Substantia nigra (tissue), 51 donors: ENCODE measurements at places on chromosomes 12 and 14.

DNA sequence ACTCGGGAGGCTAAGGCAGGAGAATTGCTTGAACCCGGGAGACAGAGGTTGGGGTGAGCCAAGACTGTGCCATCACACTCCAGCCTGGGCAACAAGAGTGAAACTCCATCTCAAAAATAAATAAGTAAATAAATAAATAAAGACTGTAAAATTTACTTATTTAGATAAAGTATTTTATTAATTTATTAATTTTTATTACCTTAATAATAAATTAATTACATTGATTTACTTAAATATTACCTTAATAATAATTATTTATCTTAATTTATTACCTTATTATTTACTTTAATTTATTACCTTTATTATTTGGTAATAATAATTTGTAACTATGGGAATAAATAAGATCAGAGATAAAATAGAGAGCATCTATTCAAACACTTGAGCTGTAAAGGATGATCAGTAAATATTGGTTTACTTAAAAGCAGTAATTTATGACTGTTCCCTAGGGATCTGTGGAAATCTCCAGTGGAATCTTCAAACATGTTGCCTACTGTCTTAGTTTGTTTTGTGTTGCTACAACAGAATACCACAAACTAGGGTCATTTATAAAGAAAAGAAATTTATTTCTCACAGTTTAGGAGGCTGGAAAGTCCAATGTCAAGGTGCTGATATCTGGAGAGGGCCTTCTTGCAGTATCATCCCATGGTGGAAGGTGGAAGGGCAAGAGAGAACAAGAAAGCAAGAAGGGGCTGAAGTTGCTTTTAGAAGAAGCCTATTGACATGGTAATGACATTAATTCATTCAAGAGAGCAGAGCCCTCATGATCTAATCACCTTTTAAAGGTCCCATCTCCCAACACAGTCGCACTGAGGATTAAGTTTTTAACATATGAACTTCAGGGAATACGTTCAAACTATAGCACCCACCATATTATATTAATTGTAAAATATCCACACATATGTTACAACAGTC, 37.1 kb downstream of the SOCS2 start:
- no peak for DNase-seq

DNA sequence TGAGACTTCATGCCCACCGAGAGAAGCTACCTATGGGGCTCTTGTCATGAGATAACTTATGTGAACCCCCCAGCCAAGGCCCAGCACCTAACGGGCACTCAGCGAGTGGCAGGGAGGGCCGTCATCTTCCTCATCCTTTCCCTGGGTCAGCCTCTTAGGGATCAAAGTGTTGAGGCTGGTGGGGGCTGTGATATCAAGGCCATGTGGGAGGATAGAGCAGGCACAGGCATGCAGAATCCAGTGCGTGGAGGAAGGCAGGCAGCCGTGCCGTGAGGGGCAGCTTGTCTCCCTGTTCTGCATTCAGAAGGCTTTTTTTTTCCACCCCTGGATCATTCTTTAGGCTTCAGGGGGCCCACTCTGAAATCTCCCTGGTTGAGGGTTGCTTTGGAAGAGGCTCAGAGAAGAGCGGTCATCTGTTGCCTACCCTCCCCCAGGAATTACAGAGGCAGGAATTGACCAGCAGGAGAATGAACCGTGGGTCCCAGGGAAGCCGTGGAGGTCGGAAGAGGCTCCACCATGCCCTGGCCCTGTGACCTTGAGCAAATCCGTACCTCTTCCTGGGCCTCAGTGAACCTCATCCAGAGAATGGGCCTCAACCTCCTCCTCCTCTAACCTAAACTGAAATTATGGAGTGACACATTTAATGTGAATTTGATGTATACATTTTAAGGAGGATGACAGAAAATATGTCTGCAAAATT, 62.8 kb downstream of the BEGAIN start:
- no peak for DNase-seq

- DNase-seq = peak; percentile 49
These were observed 28.2 kb upstream of the SMUG1 start for GRCh38 chr12:54216797-54217661.

DNA sequence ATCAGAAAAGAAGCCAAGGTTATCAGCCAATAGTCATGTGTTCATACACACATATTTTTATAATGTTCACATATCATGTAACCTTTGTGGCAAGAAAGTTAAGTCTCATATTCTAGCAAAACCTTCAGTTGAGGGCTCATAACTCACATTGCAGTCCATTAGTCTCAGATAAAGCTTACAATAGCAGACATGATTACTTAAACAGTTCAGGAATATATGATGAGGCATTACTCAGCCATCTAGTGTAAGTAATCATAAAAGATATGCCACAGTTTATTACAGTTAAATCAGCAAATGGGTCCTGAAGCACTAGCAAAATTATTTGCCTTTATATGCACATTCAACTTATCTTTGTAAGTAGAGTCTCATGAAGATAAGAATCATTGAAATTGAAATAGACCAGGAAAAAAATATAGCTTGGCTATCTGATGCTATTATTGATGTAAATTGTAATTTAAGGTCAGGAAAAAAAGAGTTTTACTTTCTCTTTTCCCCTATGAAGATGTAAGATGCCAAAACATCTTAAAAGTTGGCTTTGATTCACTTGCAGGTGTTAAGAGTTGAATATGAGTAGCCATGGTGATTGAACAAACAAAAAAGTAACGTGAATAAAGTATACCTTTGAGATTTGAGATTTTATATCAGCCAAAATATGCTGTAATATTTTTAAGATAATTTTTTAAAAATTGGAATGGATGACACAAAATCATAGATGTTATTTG, 537.0 kb downstream of the SLC6A15 start:
- DNase-seq = no peak

DNA sequence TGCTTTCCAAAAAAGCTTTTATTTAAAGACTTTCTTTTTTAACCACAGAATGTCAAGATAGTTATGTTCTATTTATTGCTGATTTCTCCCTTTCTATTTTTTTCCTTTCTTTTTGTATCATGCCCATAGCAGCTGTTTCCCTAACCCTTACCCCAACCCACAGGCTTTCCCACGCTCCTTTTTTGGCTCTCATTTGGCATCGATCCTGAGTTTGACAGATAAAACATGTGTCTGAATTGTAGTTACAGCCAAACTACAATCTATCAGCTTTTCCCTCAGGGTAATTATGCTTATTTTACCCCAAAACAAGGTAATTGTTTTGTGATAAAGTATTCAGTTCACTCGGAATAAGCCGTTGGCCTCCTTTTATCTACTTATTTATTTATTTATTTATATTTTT, 46.7 kb downstream of the PDE3A start:
- no peak for DNase-seq

DNA sequence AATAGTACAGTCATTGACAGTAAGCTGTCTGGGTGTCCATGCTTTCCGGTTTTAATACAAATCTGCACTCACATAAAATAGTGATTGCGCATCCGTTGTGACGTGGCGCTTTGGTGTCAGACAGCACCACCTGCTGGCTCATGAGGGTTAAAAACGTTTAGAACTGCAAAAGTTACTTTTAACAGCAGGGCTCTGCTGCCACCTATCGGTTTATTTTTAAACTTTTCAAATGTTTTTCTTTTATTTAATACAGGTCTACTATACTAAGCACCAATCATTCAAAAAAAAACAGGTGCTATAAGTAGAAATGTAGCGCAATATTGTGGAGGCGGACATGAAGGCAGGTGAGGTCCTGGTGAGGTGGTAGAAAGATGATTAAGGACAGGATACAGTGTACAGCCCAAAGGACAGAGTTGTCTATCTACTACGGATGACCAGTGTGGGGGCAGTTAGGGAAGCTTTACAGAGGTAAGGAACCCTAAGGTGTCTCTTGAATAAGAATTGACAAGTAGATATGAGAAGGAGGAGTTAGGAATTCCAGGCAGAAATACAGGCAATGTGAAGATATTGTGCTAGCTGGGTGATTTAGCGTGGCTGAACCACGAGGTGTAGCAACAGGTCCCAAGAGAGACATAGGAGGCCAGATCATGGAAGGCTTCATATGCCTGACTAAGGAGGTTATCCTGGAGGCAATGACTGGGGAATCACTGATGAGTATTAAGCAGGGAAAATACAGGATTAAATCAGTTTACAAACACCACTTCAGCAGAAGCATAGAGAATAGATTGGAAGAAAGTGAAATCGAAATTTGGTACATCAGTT, 91.5 kb upstream of the PRB2 start:
- DNase-seq = no peak

- DNase-seq = no peak
These were observed 1210.6 kb downstream of the TMEM121 start for GRCh38 chr14:106737021-106737420.

DNA sequence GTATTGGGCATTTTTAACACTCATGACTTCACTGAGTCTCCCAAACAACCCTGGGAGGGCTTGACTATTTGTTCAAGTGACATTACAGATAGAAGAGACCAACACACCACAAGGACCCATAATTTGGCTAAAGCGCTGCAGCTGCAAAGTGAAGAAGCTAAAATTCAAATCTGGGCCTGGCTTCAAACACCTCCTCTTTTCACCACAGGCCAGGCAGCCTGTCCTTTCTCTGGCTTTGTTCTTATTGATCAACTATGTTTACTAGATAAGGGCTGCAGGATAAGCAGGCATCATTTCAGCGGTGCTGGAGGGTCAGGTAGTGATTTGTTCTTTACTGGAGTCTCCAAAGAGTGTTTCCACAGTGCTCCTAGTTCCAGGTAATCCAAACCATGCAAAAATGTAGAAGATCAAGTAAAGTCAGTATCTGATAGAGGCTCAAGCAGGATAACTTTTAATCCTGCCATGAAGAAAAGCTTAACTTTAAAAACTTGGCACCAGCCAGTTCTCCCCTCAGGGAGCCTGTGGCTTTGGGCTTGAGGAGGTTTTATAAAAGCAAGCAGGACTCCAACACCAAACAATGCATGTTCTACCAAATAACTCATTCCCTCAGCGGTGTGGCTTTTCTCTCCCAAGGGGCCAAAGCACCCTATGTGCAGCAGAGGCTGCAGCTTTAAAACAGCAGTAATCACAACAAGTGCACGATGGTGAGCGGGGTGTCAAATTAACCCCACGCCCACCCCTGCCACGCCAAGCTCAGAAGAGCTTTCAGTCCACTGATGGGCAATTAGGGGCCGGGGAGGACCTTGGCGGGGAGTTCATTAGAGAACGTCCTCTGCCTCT, 16.8 kb downstream of the CLMN start:
- no peak for DNase-seq

DNA sequence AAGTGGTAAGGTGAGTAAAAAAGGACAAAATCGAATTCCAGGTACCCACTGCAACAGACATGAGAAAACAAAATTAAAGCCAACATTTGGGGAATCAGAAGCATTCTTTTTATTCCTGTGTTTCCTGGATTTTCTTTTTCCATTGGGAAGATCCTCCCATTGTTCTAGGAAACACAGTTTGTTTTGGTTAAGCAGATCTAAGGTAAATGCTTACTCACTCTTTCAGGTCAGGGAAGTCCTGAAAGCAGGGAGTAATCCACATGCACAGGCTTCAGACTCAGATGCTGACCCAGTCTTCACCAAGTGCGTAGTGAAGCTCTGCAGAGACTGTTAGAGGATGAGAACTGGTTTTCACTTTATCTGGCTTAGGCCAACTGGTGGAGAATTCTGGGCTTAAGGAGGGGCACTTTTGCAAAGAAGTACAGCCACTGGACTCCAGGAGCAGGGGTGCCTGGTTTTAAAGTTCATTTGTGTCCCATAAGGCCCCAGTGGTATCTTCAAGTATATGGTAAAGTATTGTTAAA, 57.7 kb downstream of the RPAP3 start:
- no peak for DNase-seq

DNA sequence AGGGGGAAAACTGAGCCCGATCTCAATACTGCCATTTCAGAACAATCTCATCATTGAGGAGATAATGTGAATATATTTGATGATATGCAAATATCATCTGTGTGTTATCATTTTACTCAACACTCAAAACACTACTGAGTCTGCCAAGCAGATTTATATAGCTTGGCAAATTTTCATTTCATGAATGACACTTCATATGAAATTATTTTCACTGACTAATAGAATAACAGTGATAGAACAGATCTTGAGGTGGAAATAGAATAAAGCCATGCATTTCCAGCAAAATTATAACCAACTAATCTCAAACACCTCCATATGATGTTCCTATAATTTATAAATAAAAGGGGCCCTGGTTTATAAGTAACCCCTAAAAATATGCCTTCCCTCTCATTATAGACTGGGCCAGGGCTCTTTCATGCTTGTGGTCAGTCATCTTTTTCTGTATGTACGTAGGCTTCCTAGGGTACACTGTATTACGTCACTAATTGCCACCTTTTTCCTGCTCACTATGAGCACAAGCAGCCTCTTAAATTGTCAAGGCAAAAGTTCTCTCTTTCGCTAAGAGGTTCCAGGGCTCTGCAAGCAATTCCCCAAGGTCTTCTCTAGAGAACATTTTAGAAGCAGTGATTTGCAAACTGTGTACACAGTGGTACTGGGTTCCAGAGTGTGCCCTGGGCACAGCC, 197.1 kb upstream of the FOXN3 start:
- no peak for DNase-seq

DNA sequence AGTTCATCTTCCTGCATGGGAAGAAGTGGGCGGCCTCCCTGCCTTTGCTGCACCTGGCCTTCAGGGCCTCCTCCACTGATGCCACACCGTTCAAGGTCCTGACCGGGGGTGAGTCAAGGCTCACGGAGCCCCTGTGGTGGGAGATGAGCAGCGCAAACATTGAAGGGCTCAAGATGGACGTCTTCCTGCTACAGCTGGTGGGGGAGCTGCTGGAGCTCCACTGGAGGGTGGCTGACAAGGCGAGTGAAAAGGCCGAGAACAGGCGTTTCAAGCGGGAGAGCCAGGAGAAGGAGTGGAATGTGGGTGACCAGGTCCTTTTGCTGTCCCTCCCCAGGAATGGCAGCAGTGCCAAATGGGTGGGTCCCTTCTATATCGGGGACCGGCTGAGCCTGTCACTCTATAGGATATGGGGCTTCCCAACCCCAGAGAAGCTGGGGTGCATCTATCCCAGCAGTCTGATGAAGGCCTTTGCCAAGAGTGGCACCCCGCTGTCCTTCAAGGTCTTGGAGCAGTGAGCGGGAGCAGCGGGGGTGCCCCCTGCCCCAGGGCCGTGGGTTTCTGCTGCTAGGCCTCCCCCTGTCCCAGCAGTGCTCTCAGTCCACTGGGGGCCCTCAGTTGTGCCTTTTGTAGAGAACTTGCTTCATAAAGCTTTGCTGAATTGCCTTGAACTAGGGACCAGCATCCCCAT, 12.4 kb downstream of the CBLN3 start:
- DNase-seq = no peak

DNA sequence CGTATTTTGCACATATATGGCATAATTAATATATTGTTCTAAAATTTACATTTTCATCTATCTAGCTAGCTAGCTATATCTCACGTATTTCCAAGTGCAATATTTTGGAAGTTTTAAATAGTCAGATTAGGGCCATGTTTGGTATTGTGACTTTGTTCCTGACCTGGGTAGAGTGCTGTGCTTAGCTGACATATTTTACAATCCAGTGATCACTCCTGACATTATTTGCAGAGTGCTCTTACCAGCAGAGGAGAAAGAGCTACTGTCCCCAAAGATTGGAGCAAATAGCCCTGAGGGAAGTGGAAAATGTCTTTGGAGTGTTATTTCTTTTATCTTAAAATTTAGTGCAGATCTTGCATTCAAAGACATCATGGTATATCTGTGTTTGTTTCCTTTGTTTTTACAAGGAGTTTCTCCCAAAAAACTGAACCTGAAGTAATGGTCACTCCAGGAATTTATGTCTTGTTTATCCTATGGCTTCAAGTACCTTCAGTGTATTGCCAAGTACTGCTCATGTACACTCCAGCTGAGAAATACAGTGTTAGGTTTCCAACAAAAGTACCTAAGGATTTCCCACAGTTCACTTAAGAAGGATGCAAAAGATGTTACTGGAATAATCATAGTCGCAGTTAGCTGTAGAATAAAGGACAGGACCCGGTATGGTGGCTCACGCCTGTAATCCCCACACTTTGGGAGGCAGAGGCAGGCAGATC, 49.4 kb upstream of the PSMA6 start:
- DNase-seq = no peak
